ENCODE measurements at places on chromosomes 6 and 20.

- peak; percentile 47 for DNase-seq
Observed at GRCh38 chr6:20402342-20403069, 827 bp downstream of the E2F3 start.

DNA sequence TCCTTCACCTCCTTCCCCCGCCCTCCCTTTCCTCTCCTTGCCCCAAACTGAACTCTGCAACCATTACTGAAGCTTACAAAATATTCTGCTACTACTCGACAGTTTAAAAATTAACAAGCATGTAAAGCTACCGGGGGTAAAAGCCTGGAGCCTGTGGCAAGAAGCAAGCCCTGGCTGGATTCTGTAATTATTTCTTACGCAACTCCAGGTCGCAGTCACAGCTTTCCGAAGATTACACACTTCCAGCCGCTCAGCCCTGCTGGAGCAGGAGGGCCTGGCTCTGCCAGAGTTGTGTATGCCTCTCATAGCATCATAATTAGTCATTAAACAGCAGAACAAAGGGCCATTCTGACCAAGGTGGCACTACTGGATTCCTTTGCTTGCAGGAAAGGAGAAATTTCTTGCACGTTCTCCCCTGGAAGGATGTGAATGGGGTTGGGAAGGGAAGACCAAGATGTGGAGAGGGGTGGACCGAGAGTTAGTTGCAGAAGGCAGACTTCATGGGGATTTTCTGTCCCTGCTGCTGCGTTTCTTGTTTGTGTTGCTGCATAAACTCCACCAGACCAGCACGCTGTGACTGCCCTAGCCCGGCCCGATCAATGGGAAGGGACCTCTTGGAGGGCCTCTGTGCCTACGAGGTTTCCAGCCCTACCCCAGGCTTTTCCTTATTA lies 23.6 kb downstream of the FOXQ1 start:
- peak; percentile 62 for DNase-seq

DNA sequence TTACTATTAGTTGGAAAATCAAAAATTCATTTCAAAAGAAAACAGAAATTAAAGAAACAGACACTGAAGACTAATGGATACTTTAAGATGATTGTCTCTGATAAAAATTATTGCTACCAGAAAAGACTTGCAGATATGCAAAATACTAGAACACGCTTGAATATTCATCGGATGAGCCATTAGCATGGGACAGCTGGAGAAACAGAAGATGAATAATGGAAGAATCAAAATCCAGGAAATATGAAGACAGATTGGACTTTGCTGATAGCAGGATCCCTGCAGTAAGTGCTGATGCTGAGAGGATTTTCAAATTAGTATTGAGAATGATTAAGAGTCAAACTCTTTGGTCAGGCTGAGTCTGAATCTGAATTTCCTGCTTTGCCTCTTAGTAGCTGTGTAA lies 169.4 kb downstream of the EYS start:
- no peak for DNase-seq

DNA sequence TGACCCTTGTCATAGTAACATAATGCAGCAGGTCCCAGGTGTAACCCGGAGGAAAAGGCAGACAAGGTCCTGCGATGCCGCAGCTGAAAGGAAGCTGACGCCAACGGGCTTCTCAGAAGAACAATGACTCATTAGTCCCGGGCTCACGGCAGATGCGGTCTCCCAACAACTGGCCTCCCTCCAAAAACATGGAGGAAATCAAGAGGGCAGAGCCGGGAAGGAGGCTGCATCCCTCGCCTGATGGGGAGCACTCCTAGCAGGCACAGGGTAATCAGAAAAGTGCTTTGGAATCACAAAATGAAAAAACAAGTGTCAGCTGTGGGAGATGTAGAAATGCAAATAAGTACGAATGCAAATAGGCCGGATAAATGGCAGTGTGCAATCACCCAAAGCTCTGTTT lies 165.2 kb upstream of the AGPAT4 start:
- peak; percentile 98 for DNase-seq

DNA sequence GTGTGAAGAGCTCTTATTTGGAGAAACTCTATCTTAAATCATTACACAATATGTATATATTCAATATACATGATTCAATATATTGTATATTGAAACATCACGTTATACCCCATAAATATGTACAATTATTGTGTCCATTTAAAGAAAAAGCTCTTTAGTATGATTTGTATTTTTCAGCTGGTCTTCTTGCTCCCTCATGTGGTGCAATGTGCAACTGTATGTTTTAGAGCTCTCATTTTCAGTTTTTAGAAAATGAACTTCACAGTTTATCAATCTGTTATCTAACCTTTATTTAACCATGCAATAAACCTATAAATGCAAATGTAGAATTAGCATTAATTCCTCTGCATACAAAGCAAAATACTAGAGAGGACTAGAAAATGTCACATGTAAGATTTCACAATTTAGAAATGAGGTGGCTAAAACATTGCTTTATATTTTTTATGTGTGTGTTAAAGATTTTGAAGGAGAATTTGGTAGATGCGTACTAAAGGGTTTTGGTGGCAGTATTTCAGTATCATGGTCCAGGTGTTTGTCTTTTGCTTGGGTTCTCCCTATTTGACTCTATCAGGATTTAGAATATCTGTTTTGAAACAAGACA lies 167.1 kb downstream of the PHF3 start:
- peak; percentile 63 for DNase-seq

DNA sequence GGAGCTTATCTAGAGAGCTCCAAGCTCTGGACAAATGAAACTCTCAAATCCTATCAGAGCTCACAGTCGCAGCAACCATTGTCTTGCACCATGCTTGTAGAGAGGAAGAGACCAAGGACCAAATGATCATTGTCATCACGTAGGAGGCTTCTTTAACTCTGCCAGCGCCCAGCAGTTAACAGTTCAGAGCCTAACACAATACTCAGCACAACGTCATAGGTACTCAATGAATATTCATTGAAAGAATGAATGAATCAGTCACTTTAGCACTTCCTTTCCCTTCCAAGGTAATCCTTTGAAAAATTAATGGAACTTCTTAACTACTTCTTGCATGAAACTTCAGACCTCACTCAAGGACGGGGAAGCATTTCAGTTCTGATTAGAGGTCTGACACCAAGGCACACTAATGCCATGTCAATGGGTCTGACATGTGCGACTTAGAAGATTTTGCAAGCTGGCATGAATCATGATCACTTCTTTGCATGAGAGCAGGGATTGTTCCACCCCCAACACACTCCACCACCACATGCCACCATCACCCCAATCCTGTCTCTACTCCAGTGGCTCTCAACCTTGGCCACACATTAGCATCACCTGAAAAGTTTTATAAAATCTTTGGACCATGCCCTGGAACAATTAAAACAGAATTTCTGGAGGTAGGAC lies 45.1 kb downstream of the KHDC1L start:
- DNase-seq, result peak; percentile 33

DNA sequence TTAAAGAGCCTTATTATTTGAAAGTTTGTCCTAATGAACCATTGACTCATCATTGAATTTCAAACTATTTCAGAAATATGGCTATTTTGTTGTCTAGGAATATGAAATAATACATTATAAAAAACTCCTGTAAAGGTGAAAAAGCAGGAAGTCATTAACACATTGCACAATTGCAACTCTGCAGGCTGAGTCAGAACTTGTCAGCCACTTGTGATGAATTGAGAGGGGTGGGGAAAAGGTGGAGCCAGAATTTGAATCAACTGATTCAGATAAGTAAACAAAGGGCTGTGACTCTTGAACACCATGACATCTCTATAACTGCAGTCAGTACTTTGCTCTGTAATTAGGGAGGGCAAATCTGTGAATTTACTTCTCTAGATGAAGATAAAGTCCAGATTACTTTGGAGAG lies 6.0 kb downstream of the C6orf141 start:
- peak; percentile 90 for DNase-seq

DNA sequence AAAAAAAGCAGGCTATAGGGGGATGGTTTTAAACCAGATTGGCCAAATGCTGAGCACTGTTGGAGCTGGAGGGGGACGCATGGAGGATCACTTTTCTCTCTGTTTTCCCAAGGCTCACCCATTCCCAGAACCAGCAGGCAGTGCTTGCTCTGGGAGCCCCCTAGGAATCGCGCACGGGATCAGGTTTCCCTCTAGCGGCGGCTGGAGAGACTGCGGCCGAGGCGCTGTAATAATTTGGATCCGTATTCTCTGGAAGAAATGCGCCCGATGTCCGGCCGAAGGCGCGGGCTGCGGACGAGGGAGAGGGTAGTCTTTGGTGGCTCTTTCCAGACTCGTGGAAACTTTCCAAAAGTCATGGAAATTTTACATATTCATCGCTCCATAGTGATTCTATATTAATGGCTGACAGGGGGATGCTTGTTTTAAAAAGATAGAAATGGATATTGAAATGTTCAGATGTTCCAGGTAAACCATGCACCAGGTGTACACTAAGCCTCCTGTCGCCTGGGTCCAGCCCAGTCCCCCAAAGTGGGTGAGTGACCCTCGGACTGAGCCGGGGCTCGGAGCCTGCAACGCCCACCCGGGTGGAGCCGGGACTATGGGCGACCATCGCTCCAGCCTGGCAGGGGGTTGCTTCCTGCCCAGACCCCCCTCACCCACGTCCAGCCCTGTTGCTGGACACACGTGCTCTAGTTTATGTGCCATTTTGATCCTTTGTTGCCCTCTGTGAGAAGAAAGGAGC lies 78.7 kb upstream of the PHACTR3 start:
- DNase-seq, result peak; percentile 37

GRCh38 chr6:90466154-90466940 lies 120.5 kb downstream of the MAP3K7 start:
- DNase-seq, result peak; percentile 20

GRCh38 chr20:35560541-35560940 lies 18.7 kb downstream of the ERGIC3 start:
- no peak for DNase-seq

DNA sequence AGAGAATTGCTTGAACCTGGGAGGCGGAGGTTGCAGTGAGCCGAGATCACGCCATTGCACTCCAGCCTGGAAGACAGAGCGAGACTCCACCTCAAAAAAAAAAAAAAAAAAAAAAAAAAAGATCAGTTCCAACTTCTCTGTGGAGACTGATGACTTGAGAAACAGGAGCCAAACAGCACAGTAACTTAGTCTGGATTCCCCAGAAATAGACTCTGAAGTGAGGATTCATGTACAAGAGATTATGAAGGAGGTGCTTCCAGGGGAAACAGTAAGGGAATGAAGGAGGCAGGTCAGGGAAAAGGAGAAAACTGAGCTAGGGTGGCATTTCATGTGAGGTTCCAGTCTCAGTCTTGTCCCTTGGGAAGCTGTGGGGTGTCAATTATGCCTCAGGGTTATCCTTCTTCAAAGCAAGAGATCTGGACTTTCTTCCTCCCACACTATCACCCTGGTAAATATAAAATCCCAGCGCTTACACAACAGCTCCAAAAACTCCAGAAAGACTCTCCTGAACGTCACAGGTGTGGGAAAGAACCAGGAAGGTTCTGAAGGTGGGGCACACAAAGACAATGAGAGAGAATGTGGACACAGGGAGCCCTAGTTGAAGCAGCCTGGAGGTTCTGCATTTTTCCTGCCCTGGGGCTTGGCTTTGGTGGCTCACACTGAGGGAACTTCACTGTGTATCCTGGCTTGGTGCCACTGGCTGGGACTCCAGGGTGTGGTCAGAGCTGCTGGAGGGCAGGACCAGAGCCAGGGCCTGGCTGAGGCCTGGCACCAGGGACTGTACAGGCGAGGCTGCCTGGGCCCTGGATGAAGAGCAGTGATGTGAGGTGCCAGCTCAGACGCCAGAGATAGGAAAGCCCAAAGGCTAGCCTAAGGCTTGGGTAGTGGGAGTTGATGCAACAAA lies 46.8 kb downstream of the PCNA start:
- peak; percentile 66 for DNase-seq

GRCh38 chr20:11511821-11512220 lies 405.9 kb upstream of the BTBD3 start:
- no peak for DNase-seq

DNA sequence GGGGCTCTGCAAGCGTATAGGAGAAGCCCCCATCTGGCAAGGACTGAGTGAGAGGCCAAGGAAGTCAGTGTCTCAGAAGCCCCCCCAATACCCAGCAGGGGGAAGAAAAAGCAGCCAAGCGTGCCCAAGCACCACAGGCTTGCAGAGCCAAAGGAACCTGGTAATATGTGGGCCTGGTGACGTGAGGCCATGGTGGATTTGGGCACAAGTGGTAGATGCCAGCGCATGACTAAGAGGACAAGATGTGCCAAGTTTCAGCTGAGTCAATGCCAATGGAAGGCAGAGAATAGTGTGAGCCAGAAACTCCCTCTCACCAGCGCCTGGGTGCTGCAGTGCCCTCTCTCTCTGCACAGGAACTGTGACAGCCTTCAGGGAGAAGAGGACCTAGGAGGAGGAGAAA lies 110.0 kb downstream of the QRSL1 start:
- DNase-seq, result no peak

Measured in fibroblast of mammary gland (primary cell).